ENCODE measurements at places on chromosomes 12 and 14.

DNA sequence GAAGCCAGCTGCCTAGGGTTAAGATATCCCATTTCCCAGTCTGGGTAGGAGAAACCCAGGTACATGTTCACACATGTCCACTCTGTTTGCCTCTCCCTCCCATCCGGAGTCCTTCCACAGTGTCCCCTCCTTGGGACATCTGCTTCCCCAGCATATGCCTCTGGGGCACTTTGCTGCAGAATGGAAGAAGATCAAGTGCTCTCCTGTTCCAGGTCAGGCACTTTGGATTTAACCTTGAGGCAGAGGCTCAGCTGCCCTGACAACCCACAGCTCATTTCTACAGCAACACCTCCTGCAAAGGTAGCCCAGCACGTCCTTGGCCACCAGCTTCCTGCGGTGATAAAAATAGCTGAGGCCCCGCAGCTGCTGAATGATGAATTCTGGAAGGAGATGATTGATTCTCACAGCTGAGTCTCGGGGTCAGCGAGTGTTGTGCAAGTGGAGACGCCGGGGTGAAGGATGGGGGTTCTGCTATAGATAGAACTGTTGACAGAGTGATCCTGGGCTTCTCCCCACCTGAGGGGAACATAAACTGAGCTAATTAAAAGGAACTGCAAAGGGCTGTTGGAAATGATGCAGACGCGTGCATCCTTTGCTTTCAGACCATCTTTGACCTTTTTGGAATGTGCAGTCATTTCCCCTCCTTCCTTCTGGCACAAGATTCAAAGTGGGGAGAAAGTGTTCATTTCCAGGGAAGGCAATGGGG, 145.0 kb downstream of the SLC38A6 start:
- DNase-seq, result peak; percentile 87

DNA sequence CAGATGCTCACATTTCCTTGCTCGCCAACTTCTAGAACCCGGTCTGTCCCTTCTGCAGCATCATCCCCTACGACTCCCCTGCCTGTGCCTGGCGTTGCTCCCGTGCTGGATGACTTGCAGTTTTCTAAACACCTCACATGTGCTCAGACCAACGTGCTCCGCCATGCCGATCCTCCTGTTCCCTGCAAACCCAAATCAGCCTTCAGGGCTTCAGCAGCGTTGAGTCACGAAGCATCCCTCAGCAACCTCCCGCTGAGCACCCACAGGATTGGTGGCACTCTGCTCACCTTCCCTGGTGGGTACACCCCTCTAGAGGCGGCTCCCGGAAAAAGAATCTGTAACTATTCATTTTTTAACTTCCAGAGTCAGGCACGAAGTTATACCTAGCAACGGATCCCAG, 2.8 kb upstream of the PIWIL1 start:
- no peak for DNase-seq

DNA sequence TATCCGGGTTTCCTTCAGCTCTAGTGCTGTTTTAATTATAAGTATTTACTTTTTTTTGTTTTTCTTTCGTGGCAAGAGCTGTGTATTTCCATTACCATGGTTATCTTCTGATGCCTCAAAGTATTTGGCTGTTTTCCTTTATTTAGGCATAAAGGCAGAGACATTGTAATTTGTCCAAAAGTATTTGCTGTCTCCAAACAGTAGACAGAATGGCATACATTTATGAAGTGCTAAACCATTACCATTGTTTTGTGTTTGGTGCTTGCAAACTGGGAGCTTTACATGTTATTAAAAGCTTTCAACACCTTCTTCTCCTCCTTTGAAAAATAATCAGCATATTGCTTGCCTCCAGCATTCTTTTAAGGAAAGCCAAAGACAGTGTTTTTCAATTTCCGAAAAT, 46.3 kb downstream of the FLRT2 start:
- no peak for DNase-seq

- DNase-seq, result peak; percentile 26
These were observed 419.7 kb upstream of the PRICKLE1 start for GRCh38 chr12:43008953-43009845.

GRCh38 chr12:8471090-8471489, 15.3 kb downstream of the CLEC6A start:
- no peak for DNase-seq

DNA sequence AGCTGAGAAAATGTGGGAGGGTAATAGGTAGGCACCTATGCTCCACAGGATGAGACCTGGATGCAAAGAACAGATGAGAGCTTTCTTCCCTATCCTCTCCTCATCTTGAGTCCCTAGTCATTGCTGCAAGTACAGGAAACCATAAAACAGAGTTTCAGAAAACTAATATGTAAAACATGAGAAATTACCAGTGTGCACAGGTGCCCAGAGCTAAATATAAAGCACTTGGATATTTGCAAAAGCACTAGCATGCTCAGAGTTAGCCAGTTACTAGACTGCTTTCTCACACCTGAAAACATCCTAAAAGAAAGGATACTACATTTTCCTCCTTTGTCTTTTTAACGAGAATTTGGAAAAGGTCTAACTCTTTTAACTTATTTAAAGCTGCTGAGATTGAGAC, 324.3 kb downstream of the DAD1 start:
- no peak for DNase-seq

DNA sequence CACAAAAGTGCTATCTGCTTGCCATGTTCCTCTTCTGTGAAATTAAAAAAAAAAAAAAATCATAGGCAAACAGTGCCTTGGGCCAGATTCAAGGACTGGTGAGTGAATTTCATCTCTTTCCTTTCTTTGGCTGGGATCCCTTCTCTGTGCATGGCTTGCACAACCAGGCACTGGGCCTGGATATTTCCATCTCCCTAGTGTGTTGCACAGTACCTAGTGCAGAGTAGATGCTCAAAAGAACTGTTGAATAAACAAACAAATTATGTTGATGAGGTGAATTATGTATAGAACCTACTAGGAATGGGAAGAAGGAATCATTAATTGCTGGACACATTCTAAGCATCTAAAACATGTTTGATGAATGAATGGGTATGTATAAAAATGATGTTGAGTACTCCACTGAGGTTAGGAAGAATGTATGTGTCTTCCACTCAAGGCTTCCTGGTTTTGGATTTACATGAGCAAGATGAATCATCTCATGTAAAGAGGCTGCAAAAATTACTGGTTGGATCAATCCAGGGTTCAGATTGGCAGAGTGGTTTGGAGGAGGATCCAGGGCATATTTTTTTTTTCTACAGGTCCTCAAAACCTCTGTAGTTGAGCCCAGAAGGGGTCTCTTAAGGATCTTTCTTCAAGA, 93.2 kb downstream of the EMP1 start:
- DNase-seq, result peak; percentile 13

GRCh38 chr14:50844391-50844790, 13.4 kb upstream of the NIN start:
- DNase-seq, result no peak

DNA sequence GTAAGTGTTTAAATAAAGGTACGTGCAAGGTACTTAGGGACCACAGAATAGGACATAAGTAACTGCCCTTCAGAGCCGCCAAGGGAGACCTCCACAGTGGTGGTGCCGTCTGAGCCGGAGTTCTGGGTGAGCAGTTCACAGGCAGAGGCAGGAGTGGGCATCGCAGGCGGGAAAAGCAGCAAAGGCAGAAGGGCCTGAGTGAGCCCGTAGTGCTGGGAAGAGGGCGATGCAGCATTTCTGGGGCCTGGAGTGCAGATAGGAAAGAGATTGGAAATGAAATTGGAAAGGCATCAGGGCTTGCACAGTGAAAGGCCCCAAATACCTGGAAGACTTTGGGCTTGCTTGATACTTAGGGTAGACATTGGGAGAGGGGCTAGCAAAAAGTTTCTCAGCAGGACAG, 32.9 kb downstream of the EVL start:
- DNase-seq, result no peak

GRCh38 chr12:118055865-118056773, 4.9 kb downstream of the WSB2 start:
- DNase-seq, result no peak

DNA sequence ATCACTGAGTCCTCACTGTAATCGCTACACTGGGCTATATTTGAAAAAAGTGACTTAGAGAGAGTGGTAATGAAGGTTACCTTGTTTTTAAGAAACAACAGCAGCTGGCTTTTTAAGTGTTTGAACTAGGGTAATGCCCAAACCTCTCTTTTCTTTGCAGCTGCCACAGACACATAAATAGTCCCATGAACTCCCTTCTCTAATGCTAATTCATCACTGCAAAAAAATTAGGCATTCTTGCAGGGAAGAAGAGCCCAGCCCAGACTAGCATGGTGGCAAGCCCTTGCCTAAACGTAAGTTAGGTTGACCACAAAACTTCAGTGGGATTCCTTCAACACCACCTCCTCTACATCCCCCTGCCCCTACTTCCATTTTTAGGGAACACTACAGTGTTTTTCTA, 17.9 kb upstream of the MED6 start:
- DNase-seq, result no peak

GRCh38 chr12:78402366-78403134, 462.0 kb upstream of the SYT1 start:
- no peak for DNase-seq

DNA sequence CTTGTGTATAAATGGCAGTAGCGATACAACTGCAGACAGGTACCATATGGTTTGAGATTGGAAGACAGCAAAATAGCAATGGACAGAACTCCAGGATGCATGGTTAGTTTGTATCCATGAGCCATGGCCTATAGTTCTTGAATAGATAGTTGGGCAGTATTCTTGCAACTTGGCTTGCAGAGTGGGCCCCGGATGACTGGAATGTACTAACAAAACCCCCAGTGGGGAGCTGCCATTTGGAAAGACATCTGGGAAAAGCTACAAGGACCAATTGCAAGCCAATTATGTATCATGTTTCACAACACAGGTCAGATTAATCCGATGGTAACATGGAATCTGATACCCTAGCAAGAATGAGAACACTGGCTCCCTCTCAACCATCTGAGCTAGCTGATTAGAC, 279.6 kb downstream of the RERGL start:
- no peak for DNase-seq

- DNase-seq, result peak; percentile 67
These were observed 44.5 kb downstream of the SLC38A1 start for GRCh38 chr12:46224386-46224785.

DNA sequence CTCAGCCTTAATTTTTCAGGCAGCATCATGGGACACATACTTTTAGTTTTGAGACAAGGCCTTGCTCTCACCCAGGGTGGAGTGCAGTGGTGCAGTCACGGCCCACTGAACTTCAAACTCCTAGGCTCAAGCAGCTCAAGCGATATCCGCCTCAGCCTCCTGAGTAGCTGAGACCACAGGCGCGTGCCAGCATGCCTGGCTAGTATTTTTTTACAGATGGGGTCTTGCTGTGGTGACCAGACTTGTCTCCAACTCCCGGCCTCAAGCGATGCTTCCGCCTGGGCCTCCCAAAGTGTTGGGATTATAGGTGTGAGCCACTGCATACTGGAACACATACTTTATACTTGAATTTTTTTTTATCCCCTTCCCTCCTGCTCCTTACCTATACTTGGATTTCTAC, 2.8 kb downstream of the RDH5 start:
- no peak for DNase-seq

GRCh38 chr14:77458249-77458950, 507 bp downstream of the AHSA1 start:
- DNase-seq, result no peak

GRCh38 chr12:118813778-118814357, 167.5 kb upstream of the SRRM4 start:
- no peak for DNase-seq

DNA sequence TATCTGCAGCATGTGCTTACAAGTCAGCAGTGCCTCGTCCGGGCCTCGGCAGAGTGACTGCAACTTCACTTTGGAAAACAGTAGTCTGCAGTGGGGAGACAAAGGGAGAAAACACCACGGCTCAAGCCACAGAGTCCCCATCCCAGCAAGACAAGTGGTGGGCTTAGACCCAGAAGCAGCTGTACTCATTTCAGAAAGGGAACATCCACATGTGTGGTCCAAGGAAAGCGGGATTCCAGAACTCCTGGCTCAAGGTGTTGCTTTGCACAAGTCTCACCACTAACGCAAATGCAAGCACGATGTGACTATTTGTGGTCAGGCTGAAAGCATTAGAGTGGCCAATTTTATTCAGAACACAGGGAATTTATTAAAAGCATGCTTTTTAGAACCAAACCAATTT, 198.3 kb downstream of the TTC7B start:
- DNase-seq, result no peak

- no peak for DNase-seq
These were observed 74.2 kb downstream of the IFT81 start for GRCh38 chr12:110198386-110198785.

DNA sequence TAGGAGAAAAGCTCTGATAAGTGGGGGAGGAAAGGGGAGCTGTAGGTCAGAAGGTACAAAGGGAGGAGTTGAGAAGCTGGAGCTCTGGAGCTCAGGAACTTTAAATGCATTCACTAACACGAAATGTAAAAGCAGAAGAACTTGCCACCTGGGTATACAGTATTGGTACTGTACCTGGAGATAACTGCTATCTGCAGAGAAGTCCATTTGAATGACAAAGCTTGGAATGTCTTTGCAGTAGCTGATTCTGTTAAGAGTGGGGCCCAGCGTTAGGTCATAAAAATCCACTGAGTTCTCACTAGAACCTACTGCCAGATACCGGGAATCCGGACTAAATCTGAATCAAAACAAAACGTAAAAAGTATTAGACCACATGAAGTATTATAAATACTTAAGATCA, 55.6 kb downstream of the ZC3H14 start:
- no peak for DNase-seq

- no peak for DNase-seq
These were observed 35.3 kb downstream of the TBX3 start for GRCh38 chr12:114648711-114649110.

DNA sequence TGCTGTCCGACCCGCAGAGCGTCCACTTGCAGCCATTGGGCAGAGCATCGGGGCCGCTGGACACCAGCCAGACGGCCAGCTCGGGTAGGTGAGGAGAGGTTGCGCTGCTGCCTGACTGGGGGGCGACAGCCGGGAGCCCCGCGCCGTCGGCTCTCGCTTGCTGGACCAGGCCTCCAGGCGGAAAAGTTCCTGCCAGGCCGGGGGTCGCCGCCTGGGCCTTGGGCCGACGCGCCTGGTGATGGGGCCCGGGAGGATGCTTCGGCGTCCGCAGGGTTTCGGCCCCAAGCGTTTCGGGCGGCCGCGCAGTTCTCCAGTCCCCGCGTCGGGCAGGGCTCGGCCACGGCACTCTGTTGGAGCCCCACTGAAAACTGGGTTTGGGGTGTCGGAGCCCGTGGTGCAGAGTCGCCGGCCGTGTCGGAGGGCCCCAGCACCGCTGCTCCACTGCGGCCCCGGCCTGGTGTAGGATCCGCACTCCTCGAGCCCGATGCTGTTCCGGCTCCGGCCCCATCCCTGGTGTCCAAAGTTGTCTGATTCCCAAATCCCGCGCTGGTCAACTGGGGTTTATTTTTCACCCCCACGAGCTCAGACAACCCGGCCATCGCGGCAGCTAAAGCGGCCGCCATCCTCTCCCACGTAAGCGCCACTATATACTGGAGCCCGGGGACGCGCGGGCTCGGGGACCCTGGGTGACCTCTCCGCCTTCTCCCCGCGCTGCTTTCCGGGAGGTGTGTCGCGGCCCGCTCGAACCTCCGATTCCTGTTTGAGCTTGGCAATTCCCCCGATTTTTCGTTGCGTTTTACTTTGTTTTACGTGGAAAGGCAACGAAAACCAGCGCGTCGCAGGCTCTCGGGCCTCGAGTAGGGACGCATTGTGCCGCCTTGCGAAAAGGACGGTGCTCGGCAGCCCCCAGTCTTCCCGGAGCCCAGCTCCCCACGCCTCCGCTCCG, 872 bp downstream of the VSX2 start:
- DNase-seq, result no peak

- DNase-seq, result no peak
These were observed 283.9 kb downstream of the TMTC2 start for GRCh38 chr12:82970614-82971013.
